ENCODE measurements at places on chromosomes 2 and 18.
A peak's percentile ranks its signal among the peaks of the same experiment; 100 is the strongest.

- no peak for DNase-seq
These were observed 3.9 kb upstream of the TMEM178A start for GRCh38 chr2:39661826-39662225.

GRCh38 chr2:95061601-95062183, 36.2 kb downstream of the MAL start:
- peak; percentile 35 for DNase-seq

- DNase-seq = no peak
These were observed 65.0 kb upstream of the NCKAP5 start for GRCh38 chr2:133633309-133633708.

DNA sequence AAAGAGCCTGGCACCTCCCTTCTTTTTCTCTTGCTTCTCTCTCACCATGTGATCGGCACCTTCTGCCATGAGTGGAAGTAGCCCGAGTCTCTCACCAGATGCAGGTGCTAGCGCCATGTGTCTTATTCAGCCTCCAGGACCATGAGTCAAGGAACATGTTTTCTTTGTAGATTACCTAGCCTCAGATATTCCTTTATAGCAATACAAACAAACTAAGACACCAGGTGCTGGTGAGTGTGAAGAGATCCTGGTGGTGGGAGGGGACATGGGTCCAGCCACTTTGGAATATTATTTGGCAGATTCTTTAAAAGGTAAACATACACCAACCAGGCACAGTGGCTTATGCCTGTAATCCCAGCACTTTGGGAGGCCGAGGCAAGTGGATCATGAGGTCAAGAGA, 5.9 kb upstream of the USP40 start:
- DNase-seq = no peak

DNA sequence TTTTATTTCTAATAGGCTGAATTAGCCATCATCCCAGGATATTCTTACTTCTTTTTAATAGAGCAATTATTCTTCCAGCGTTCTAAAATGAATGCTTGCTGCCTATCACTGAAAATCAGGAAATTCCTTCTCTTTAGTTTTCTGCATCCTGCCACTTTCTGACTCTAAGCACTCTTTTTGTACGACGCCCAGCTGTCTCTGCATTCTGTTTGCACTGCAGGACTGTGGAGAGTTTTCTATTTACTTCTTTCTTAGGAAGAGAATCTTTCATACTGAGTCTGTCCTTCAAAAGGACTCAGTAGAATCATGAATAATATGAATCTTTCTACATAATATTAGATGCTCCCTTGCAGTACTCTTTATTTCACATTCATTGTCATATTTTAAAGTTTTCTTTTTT, 360.4 kb upstream of the DSEL start:
- DNase-seq = no peak

DNA sequence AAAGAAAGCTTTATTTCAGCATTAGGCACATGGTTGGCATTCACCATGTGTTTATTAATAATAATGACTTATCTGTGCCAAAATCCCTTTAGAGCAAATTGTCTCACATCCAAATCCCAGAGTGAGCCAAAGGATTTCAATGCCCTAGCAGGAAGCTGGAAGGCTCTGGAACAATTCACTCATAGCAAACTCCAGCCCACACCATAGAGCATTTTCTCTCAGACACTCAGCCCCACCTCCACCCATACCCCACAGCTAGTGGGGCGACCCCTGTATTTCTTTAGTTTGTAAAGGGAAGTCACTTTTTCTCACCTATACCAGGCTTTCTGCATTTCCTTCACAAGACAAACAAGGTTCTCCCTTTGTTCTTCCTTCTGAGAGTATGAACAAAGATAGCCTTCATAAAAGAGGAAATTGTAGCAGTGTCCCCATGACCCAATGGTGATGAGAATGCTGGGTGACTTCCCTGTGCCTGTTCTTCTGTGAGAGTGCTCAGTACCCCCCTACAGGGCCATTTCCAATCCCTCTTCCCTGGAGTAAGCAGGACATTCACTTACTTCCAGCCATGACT, 100.1 kb upstream of the APCDD1 start:
- DNase-seq = no peak

- no peak for DNase-seq
These were observed 244.3 kb downstream of the RNF144A start for GRCh38 chr2:7161501-7161900.

GRCh38 chr2:138831691-138832090, 51.5 kb upstream of the NXPH2 start:
- no peak for DNase-seq

- no peak for DNase-seq
These were observed 127.5 kb downstream of the DTNB start for GRCh38 chr2:25545899-25546298.

DNA sequence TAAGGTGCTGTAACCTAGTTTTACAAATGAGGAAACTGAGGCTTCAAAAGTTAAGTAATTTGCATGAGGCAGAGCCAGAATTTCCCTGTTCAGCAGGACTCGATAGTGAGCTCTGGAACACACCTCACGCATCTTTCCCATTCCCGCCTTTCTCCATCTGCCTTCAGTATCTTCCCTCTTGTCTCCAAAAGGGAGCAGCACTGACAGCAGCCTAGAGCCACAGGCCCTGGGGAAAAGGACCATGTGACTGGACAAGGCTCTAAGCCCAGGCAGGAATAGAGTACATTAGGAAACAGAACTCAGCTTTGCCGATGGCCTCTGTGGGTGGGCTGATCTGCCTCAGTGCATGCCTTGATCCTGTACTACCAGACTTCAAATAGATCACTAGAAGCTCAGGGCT, 21.5 kb downstream of the GPR155 start:
- no peak for DNase-seq

DNA sequence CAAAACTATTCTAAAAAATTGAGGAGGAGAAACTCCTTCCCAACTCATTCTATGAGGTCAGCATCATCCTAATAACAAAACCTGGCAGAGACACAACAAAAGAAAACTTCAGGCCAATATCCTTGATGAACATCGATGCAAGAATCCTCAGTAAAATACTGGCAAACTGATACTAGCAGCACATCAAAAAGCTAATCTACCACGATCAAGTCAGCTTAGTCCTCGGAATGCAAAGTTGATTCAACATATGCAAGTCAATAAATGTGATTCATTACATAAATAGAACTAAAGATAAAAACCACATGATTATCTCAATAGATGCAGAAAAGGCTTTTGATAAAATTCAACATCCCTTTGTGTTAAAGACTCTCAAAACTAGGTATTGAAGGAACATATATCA, 63.1 kb downstream of the EHBP1 start:
- no peak for DNase-seq

GRCh38 chr18:52510139-52510538, 170.1 kb downstream of the DCC start:
- no peak for DNase-seq

GRCh38 chr2:241808051-241808720, 807 bp upstream of the NEU4 start:
- DNase-seq = no peak

GRCh38 chr2:52465287-52465686, 1302.3 kb upstream of the CHAC2 start:
- no peak for DNase-seq

- no peak for DNase-seq
These were observed 180.2 kb upstream of the KLHL29 start for GRCh38 chr2:23204685-23205242.

GRCh38 chr2:68721482-68722101, 13.0 kb upstream of the ARHGAP25 start:
- DNase-seq = peak; percentile 63

DNA sequence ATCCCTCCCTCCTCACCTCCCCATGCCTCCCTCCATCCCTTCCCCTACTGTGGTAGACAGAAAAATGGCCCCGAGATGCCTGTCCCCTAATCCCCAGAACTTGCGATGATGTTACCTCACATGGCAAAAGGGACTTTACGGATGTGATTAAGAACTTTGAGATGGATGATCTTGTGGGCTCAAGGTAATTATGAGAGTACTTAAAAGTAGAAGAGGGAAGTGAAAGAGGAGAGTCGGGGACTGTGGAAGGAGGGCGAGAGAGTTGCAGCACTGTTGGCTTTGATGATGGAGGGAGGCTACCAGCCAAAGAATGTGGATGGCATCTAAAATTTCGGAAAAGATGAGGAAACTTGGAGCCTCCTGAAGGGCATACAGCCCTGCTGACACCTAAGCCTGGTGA, 66.5 kb downstream of the AGAP1 start:
- no peak for DNase-seq

DNA sequence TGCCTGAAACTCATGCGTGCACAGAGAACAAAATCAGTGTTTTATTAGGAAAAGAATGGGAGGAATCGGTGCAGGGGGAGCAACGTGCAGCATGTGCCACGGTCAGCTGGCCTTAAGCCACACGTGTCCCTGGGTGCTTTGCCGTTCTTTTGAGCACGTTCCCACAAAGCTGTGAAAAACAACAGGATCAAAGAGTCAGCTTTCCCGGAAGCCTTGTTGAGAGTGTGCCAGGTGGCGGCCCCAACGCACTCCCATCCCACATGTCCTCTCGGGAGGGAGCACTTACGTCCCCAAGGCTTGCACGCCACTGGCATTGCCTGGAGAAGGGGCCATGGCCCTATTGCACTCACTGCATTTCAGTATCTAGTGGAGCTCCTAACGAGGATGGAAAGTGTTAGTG, 511.2 kb downstream of the EIPR1 start:
- DNase-seq = no peak

- no peak for DNase-seq
These were observed 80.6 kb downstream of the ACOXL start for GRCh38 chr2:110812726-110813645.

GRCh38 chr2:152155209-152155608, 20.4 kb downstream of the STAM2 start:
- no peak for DNase-seq

- no peak for DNase-seq
These were observed 3.1 kb downstream of the CD28 start for GRCh38 chr2:203709416-203710040.

- DNase-seq = no peak
These were observed 27.7 kb upstream of the DCC start for GRCh38 chr18:52312346-52312745.

DNA sequence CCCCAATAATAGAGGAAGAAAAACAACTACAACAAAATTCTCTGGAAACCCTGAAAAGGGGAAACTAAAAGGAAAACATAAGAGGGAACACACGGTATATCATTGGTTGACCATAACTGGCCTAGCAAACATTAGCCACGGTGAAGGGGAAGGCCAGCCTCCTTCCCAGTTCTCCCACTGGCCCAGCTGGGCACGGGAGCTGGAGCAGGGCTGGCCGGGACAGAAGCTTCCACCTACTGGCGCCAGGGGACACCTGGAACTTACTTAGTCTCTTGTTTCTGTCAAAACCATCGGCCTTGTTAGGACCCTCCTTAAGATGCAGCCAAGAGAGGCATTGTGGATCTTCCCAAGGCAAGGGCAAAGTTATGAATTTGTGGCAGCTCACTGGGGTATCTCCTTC, 56.1 kb upstream of the DLGAP1 start:
- no peak for DNase-seq

DNA sequence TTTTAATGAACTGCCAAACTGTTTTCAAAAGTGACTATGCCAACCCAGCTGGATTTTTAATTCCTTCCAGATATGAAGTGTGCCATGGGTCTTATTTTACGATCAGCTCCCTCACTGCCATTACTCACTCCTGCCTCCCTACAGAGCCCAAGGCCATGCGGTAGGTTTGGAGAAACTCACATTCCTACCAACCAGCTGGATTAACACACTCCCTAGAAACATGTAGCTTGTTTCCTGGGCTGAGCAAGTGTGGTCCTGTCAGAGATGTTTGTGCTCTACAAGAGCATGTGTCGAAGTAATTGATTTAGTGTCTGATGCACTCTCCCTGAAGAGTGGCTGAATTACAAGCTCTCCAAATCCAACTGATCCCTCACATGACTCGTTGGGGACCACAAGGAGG, 82.5 kb downstream of the SPP2 start:
- no peak for DNase-seq

DNA sequence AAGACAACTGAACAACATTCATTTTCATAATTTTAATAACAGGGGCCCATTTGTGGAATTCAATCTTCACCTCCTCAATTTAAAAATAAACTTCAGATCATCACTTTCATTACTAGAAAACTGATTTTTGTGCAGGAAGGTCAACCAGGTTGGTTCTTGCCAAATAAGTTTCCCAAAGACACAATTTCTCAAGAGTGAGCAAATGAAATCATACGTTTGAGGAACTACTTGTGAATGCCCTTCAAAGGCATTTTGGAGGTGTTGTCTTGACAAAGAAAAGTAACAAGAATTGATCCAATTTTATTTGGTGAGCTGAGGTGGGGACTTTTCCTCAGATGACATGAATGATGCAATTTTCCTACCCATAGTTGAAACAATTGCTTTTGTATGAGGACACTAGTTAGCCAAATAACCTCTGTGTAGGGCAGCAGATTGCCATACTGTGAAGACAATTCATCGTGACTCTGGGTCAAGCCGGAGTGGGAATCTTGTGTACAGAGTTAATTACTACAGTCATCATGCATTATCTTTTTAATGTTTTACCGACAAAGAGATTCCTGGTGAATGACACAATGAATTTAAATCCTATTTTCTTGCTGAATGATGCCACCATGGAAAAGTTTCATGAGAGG, 121.8 kb downstream of the TGFA start:
- no peak for DNase-seq

- peak; percentile 57 for DNase-seq
These were observed 10.8 kb upstream of the ERMN start for GRCh38 chr2:157336137-157337010.

DNA sequence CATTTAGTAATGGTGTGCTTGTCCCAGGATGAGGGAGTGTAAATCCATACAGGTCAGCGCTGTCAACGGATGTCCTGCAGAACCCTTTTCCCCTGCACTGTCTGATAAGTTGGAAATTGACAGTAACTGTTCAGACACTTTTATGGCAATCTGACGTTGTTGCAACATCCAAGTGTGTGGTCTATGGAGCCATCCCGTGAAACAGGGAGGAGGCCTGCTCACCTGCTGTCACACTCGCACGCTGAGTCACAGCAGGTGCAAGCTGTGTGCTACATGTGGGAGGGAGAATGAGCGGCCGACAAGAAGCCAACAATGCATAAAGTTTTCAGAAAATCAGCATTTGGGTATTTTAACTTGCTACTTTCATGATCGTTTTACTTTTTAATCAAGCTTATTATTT, 43.7 kb upstream of the RMDN2 start:
- DNase-seq = no peak

GRCh38 chr2:135815269-135815668, 21.7 kb downstream of the LCT start:
- no peak for DNase-seq

DNA sequence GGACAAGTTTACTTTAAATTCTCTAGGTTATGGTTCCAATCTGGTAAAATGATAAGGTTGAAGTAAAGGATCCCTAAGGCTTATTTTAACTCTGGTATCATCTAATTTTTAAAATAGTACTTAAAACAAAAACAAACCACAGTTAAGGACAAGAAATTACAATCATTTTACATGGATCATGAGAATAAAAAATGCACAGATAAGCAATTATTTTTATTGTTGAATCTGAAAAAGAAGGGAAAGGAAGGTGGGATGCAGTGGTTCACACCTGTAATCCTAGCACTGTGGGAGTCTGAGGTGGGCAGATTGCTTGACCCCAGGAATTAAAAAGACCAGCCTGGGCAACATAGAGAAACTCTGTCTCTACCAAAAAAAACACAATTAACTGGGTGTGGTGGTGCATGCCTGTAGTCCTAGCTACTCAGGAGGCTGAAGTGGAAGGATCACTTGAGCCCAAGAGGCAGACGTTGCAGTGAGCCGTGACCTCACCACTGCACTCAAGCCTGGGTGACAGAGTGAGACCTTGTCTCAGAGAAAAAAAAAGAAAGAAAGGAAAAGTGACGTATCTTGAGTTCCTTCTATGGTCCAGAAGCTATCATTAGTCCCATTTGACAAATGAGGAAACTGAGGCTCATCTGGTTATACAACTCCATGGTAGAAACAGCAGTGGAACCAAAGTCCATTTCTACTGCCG, 2.5 kb downstream of the TNFAIP6 start:
- DNase-seq = no peak
